ENCODE measurements at places on chromosomes 2 and 18.

DNA sequence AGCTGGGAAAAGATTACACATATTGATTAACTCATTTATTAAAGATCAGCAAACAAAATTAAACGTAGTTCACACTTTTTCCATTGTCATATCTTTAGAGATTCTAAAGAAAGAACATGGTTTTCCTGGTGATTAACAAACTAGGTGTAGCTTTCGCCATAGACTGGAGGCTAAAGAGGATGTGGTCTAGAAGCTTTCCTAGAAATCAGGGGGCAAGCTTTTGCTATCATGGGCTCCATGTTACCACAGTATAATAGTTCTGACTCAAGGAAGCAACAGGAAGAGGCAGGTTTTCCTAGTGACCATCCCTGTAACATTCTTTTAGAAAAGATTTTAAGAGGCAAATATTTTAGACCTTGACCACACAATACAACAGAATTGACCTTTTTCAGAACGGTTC, 232.7 kb downstream of the METTL4 start:
- no peak for DNase-seq

- DNase-seq = no peak
Measured at GRCh38 chr18:78836838-78837237, 142.8 kb upstream of the SALL3 start.

DNA sequence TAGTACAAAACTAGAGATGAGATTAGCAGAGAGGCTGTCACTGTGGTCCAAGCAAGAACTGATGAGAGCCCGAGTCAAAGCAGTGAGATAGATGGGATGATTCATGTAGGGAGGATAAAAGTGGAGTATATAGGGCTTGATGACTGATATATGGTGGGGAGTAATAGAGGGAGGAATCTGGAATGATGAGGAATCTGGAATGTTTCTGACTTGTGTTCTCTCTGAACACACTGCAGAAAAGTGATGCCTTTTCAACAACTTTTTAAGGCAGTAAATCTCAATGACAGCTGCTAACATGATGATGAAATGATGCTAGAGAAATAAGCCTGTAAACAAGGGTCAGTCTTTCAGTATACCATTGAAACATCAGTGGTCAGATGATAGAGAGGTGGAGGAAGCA, 143.5 kb upstream of the SP5 start:
- DNase-seq = no peak

- no peak for DNase-seq
Measured at GRCh38 chr2:171315781-171316180, 118.0 kb downstream of the METTL8 start.

DNA sequence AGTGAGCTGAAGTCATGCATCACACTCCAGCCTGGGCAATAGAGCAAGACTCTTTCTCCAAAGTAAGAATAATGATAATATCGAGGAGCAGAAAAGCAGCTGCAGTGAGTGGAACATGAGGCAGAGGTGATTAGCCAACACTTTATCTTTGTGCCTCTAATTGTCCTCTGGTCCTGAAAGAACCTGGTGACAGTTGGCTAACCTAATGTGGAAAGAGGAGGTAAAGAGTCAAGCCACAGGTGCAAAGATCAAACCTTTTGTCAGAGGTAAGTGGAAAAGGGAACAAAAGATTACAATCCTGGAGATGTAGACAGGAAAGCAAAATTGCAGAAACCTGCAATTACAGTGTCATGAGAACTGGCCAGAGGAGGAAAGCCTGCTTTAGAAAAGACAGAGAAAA, 53.5 kb upstream of the LCLAT1 start:
- DNase-seq = no peak

DNA sequence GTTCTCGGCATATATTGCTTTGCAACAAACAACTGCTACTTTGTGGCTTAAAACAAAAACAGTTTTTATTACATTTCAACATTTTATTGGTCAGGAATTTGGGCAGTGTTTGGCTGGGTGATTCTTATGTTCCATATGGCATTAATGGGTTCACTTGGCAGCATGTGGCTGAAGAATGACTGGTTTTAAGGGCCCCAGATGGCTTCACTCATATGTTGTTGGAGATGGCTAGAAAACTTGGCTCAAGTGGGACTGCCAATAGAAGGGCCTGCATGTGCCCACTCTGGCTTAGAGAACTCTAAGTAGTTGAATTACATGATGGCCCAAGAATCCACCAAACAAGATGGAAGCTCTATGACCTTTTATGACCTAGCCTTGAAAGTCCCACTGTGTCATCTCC, 86.1 kb downstream of the FASTKD2 start:
- DNase-seq = no peak

DNA sequence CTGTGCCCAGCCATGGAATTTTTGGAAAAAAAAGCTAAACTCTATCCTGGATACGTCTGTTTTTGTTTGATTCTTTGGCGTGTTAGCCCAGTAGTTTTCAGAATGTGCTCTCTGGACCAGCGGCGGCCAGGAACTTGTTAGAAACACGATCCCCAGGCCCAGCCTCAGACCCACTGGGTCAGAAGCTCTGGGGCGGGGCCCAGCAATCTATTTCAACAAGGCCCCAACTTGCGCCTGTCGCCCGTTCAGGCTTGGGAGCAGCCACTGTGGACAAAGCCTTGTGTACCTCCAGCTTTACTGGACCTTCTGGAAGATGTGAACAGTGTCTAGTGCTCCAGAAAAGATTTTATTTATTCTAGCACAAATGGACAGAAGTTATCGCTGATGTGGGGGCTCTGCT, 14.3 kb downstream of the CABLES1 start:
- DNase-seq = no peak

DNA sequence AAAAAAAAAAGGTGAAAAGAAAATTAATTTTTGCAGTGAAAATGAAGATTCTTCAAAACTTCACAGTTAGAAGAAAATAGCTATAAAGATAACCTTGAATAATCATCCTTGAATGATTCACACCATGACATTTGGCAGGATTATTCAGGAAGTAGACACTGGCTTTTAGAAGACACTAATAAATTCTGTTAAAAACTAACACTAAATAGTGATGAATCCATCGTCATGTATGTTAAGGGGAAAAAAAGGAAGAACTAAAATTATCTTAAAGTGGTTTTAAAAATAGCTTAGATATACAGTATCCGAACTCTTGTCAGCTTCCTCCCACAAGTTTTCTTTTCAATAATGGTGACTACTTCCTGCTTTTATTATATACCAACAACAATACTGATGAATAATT, 10.2 kb downstream of the USP37 start:
- no peak for DNase-seq

- no peak for DNase-seq
Measured at GRCh38 chr2:236214376-236214995, 46.3 kb upstream of the GBX2 start.

- no peak for DNase-seq
Measured at GRCh38 chr18:10202845-10203321, 251.6 kb upstream of the APCDD1 start.

DNA sequence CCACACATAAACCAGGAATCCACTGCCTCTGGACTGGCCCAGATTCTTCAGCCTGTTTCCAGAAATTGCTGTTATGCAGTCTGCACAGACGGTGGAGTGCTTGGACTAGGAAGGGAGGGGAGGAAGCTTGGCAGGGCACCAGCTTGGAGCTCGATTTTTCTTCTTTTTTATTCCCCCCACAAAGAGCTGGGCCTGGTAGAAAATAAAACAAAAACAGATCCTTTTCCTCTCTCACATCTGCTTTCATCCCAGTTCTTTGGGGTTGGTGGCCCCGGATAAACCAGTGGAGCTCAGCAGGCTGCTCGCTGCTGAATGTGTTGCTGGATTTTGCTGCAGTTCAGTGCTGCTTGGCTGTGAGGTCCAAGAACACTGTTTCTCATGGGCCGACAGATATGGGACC, 16.0 kb downstream of the LRRTM1 start:
- no peak for DNase-seq

DNA sequence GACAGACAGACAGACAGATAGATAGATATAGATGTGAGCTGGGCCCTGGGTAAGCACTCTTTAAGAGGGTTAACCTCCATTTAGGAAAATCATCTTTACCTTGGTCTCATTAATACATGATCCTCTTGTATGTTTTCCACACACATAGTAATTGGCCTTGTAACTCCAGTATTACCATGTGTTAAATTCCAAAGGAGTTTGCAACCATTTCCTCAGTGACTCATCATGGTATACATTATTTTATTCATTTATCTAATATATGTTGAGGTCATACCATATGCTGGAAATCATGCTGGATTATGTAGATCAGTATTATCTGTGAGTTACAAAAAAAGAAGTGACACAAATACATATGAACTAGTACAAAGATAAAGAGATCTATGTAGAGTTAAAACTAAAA, 504.3 kb downstream of the DCC start:
- DNase-seq = no peak

DNA sequence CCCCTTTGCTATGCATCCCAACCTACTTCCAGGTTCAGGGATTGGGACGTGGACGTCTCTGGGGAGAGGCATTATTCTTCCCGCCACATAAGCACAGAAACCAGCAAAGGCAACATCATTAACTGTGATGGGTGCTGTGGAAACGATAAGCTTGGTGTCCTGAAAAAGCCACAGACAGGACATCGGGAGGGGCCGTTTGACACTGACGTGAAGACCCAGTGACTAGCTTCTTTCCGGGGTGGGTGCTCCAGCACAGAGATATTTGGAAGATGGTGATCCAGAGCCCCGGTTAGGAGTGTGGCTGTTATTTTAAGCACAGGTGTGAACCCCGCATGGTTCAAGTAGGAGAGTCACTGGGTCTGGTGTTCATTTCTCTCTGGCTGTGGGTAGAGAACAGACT, 163.8 kb upstream of the HDAC4 start:
- DNase-seq = no peak

DNA sequence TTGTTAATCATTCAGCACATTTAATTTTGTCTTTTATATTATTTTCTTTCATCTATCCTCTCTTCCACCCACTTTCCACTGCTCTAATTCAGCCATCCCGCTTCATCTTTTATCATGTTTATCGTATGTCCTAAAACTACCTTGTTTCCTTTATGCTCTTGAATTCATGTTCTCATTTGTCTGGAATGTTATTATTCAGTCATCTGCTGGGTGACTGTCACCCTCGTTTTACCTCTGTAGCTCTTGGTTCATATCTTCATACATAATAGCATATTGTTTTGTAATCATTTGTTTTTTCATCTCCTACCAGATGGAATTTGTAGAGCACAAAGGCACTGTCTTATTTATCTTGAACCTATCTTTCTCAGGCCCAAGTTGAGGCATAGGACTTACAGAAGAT, 37.0 kb downstream of the SMCHD1 start:
- no peak for DNase-seq

- DNase-seq = no peak
Measured at GRCh38 chr2:36729067-36729466, 32.6 kb downstream of the VIT start.

Measured in CD4-positive, alpha-beta T cell (primary cell).